Activated T-cell treated with anti-CD3 and anti-CD28 coated beads for 1 hour (primary cell): ENCODE measurements at places on chromosomes 4 and X.

GRCh38 chr4:186012071-186012470 lies 56.9 kb upstream of the TLR3 start:
- no peak for DNase-seq

- no peak for DNase-seq
These were observed 168.8 kb upstream of the FAM47A start for GRCh38 chrX:34300871-34301270.

GRCh38 chr4:71094201-71094600 lies 100.8 kb downstream of the DCK start:
- no peak for DNase-seq

DNA sequence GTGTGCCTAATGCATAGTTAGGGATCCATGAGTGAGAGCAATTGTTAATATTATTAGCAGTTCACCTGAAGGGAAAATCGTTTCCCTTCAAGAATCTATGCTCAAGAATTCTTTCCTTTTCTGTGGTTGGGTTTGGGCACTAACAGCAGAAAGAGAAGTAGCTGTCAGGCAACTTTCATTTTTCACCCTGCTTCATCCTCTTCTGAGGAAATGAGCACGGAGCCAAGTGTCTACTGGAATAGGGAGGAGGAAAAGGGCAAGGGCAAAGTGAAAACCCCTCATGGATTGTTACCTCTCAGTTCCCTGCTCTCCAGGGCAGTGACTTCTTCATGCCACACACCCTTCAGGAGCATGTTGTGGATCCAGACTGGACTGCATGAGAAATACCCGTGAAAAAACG lies 2.6 kb upstream of the HPGDS start:
- DNase-seq: no peak

GRCh38 chrX:34656842-34657725 lies at the start of gene TMEM47:
TSS of gene TMEM47 (minus strand) at chrX:34657285. CDS start at chrX:34657029, 256 bp downstream.
- no peak for DNase-seq

DNA sequence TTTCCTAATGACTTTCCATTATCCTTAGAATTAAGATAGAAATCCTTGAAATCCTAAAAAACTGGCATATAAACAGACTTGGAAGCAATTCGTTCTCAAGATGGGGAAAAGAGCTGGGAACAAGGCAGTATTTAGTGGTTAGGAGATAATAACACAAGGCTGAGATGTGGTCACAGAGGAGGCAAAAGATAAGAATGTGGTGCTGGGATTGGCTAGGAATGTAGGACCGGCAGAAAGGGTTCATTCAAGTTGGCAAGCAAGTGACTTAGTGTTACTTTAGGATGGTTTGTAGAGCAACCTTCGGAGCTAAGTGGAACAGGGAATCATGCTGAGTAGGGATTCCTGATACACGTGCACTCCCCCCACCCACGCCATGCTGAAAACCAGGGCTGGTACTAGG lies 121.9 kb upstream of the RPS6KA3 start:
- DNase-seq: no peak
